ENCODE measurements at places on chromosomes 4 and X.

GRCh38 chr4:173214661-173215060 is 46.0 kb downstream of the GALNT7 start:
- DNase-seq, result peak; percentile 72

DNA sequence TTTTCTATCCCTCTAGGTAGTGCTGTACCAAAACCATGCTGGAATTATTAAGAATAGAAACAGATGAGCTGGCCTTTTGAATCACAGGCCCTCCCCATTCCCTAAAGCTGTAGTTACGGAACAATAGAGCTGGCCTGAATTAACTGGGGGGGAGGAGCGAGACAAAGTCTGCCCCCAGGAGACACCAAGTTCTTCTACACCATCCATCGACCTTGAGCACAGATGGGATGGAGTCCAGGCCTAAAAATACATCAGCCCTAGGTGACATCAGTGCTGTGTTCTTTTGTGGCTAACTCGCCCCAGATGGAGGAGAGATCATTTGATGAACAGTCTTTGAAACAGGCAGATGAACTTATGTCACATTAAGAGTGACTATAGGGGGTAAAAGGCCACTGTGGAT is 49.6 kb downstream of the LHFPL1 start:
- no peak for DNase-seq

DNA sequence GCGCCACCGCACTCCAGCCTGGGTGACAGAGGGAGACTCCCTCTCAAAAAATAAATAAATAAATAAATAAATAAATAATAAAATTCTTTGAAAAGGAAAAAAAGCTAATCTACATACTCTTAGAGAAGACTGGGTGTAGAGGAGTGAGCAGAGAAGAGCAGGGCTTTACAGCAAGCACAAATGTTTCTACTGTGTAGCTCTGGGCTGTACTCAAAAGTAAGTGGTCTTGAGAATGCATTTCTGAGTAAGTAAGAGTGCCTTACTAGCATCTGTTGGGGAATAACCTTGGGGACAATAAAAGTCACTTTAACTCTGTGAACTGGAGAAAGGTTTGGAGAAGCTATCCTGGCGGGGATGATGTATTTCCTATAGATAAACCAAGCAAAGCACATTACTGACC is 185.8 kb downstream of the WDFY3 start:
- DNase-seq, result no peak

GRCh38 chrX:21929209-21929608 is 11.3 kb upstream of the SMS start:
- no peak for DNase-seq

GRCh38 chr4:5526080-5526846 is 182.1 kb downstream of the EVC2 start:
- no peak for DNase-seq

GRCh38 chr4:153564630-153565525 is 98.7 kb downstream of the TMEM131L start:
- DNase-seq, result peak; percentile 49

DNA sequence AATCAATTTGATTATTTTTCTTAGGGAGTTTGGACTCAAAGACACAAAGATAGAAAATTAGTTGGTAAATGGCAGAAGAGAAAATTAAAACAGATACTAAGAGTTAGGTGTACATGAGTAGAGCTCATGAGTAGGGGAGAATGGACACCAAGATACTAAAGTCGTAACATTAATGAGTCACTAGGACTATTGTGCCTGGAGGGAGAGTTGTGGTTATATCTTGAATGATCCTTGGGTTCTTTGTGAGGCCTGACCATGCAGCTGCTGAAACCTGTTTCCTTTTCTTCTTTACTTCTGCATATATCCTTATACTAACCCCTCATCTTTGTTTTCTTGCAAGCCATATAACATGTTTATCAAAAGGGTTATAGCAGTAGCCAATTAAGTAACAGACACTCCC is 532.8 kb downstream of the RPA4 start:
- no peak for DNase-seq

GRCh38 chr4:73608689-73609594 is 11.3 kb downstream of the RASSF6 start:
- peak; percentile 29 for DNase-seq

DNA sequence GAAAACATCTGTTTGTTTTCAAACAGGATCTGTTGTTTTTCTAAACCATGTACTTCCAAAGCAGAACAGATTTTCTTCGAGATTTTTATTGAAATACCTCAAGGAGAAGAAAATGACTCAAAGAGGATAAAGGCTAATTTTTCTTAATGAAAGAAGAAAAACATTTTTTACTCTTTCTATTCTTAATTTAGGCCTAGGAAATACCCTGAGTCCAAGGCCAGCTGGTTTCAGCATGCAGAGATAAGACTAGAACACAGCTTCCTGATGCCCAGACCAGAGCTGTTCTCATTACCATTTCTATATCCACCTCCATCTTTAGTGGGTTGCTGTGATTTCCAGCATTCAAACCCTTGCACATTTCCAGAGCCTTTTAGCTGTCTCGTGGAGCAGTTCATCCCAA is 18.3 kb downstream of the GAB1 start:
- DNase-seq, result peak; percentile 29

DNA sequence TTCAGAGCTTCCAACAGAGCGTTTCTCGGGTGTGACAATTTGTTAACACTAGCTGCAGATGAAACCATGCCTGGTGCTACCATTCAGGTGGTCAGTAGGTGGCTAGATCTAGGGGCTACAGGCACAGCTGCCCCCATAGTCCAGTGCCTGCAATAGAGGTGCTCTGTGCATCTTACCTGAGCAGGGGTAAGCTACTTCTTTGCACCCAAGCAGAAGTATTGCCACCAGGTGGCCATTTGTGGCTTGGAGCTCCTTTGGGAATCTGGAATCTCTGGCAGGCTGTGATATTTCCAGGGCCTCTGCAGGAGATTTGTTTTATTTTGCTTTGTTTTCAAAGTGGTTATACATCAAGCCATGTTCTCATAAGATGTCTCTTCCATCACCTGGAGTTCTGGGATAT is 170.7 kb upstream of the PUDP start:
- no peak for DNase-seq

DNA sequence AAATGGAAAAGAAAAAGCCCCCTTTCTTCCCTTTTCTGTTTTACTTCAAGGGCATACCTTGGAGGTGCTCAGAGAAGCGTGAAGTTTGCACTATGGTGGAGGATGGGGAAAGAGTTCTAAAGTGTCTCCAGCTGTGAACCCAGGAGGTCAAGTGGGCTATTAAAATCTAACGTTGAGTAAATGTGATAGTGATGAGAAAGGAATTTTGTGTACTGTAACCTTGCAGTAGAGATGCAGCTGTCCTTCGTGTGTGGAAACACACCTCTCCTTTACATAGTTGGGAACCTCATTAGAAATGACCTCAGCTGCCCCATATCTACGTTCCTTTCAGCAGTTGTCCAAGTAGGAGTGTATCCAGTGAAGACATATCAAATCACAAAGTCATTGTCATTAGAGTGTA is 26.5 kb downstream of the ADH5 start:
- DNase-seq, result no peak

DNA sequence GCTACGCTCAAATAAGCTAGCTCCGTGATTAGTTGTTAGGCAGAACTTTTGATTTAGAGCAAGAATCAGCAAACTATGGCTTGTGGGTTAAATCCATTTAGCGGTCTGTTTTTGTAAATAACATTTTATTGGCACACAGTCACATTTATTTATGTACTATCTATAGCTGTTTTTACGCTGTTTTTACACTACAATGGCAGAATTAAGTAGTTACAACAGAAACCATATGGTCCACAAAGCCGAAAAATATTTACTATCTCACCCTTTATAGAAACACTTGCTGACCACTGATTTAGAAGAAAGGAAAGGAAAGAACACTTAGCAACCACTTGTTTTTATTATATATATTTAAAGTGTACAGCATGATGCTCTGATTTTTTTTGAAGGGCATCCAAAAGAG is 41.1 kb downstream of the THOC2 start:
- DNase-seq, result no peak

GRCh38 chrX:19750783-19751467 is 136.5 kb downstream of the SH3KBP1 start:
- DNase-seq, result peak; percentile 10

DNA sequence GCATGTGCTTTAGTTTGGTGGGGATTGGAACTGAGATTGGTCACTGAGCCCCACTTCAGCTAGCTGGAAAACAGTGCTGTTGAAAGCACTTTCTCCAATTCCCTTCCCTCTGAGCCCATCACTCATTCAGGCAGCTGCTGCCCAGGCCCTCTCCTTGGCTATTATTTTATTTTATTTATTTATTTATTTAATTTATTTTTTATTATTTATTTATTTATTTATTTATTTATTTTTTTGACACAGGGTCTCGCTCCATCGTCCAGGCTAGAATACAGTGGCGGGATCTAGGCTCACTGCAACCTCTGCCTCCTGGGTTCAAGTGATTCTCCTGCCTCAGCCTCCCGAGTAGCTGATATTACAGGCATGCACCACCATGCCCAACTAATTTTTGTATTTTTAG is 51.8 kb upstream of the RBPJ start:
- DNase-seq, result no peak

DNA sequence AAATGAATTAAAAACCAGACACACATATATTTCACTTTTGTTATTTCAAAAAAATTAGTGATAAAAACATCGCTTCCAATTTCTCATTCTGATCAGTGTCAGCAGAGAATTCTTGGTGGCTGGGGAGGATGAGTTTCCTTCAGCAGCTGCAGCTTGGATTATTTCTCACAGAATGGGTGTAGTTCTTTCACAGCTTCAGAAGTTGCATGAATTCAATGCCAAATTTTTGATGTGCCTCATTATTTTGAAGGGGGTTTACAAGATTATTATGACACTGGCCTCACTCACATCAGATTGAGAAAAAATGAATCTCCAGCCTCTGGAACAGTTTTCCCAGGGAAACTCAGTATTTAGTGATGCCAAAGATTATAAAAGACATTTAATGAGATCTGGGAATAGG is 184.9 kb upstream of the WDFY3 start:
- DNase-seq, result no peak

- DNase-seq, result no peak
Observed at GRCh38 chr4:144113546-144113945, 27.0 kb downstream of the GYPA start.

DNA sequence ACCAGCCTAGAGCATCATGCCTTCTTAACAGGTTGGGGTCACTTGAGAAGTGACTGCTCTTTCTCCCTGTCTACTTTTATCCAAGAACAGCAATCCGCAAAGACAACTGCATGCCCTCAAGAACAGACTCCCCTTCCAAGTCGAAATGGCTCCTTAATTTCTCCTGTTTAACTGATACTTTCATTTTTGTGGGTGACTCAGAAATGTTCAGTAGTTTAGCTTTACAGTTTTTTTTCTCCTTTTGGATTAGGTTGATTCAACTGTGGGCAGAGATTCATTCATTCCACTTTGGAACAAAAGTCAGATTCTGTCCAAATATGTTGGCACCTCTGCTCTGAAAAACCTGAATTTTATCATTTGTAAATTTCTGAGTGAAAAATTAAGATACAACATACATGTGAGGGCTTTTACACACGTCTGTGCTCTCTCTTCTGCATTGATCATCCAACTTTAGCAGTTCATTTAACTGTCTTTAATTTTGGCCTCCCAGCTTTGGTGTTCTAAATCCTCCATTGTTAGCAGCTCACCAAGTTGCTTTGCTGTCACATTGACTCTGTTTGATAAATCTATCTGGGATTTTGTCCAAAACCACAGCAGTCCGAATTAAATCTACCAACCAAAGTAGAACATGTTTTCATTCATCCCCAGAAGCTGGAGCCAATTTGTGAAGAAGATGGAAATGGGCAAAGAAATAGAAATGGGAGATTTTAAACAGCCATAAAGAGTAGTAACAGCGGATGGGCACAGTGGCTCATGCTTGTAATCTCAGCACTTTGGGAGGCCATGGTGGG is 50.0 kb downstream of the HOPX start:
- DNase-seq, result peak; percentile 56

DNA sequence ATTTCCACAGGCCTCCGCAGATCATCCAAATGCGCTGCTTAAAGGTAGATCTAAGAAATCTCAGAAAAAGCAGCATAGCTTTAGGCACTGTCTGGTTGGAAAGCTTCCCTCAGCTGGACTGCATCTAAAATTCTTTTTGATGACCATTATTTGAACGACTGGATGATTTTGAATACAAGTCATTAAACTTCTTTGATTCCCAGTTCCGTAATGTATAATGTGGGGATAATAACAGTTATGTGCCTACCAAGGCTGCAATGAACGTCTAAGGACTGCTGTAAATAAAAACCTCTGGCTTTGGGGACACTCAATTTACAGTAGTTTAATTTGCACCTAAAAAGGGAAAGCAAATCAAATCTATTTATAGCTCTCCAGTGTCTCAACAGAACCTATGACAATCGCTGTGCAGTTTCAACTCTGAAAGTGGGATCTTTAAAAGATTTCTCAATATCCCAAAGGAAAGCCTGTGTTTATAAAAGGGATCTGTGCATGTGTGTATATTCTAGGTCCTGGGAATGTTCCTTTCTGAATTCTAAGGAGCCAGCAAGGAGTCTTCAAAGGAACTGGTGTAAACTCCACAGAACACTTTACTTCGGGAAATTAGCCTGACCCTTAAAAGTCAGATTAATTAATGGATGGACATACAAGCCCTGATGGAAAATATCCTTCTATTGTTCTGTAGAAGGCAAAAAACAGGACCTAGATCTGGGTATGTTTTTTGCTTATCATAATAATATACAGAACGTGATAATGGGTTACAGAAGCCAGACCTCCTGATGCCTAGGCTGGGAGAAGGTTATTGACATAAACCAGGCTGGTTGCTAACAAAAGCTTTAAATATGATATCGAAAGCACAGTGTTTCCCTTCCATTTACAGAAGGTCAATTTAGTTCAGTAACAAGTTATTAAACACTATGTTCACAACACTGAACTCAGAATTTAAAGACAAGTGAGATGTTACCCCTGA is 53.4 kb downstream of the AFAP1 start:
- no peak for DNase-seq

- no peak for DNase-seq
Observed at GRCh38 chr4:14924076-14924811, 78.0 kb upstream of the CPEB2 start.

GRCh38 chr4:8581094-8581861 is 1.1 kb downstream of the GPR78 start:
- DNase-seq, result no peak

- no peak for DNase-seq
Observed at GRCh38 chr4:22490718-22491315, 25.0 kb downstream of the ADGRA3 start.

- DNase-seq, result peak; percentile 26
Observed at GRCh38 chr4:23232987-23233386, 540.2 kb downstream of the GBA3 start.

- no peak for DNase-seq
Observed at GRCh38 chr4:81839347-81840042, 367.8 kb upstream of the RASGEF1B start.

DNA sequence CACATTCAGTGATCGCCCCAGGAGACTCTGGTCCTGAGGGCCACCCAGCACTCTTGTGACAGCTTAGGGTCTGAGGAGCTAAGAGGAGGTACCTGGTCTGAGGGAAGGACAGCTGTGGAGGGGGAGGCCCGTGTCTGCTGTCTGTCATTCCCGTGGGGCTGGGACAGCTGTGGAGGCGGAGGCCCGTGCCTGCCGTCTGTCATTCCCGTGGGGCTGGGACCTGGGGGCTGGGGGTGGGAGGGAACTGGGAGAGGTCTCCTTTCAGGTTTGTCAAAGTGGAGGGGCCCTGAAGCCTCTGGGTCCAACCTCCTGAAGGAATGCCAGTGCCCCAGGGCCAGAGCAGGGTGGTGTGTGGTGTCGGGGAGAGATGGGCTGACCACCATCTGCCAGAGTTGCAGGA is 45.0 kb upstream of the ADRA2C start:
- DNase-seq, result no peak

- no peak for DNase-seq
Observed at GRCh38 chr4:15953625-15954024, 9.3 kb downstream of the FGFBP2 start.
